ENCODE measurements at places on chromosomes 2 and 18. TPM values are rescaled to one million over a fixed set of nuclear protein-coding genes. Genes with fewer than 3 reads are reported as not detected.

Gene FOXI3
- total RNA-seq, result not detected

Gene CRYBA2
- total RNA-seq, result not detected

Gene TUBA3E
- total RNA-seq, result not detected

Gene ACKR3
- 0.74 TPM for total RNA-seq

Gene PPP4R3B
- total RNA-seq, result 47.7 TPM

Gene PSMA8
- total RNA-seq, result 0.27 TPM

Gene NAB1
- total RNA-seq, result 20.0 TPM

Gene NT5C1B
- not detected for total RNA-seq

Gene DLX1
- total RNA-seq, result not detected

Gene TMEM182
- total RNA-seq, result 2.0 TPM

Gene SLC23A3
- total RNA-seq, result 0.36 TPM

Gene HOXD12
- total RNA-seq, result not detected

Gene DSG1
- total RNA-seq, result not detected

Gene NEU4
- 4.3 TPM for total RNA-seq

Gene LINC00305
- not detected for total RNA-seq

Gene SERPINB4
- total RNA-seq, result not detected

Gene EML6
- total RNA-seq, result 0.22 TPM

Gene PLEKHH2
- total RNA-seq, result 2.7 TPM

Gene TDRD15
- not detected for total RNA-seq

Gene CROCC2
- total RNA-seq, result not detected

Gene SLC5A7
- not detected for total RNA-seq

Gene SERPINB7
- total RNA-seq, result not detected

Gene TMEM178A
- 0.53 TPM for total RNA-seq

Gene SERPINB3
- total RNA-seq, result not detected

Gene CHN1
- 5.3 TPM for total RNA-seq

Gene THOC1
- 92.9 TPM for total RNA-seq

Gene SLC9A2
- total RNA-seq, result not detected

Gene KLHL30
- total RNA-seq, result not detected

Gene TWIST2
- not detected for total RNA-seq

Gene IL1R1
- 0.49 TPM for total RNA-seq

Gene GLS
- 224 TPM for total RNA-seq

Gene REG3G
- total RNA-seq, result not detected

Gene GALR1
- not detected for total RNA-seq

Gene MAP2
- total RNA-seq, result 0.16 TPM

Gene ANKRD30B
- not detected for total RNA-seq

Gene FBLN7
- 27.0 TPM for total RNA-seq

Gene G6PC2
- not detected for total RNA-seq

Gene EFR3B
- not detected for total RNA-seq

Gene RUFY4
- total RNA-seq, result 0.85 TPM
